ENCODE measurements at places on chromosomes 2 and 18. TPM values are rescaled to one million over a fixed set of nuclear protein-coding genes. Genes with fewer than 3 reads are reported as not detected.

GRCh38 chr2:107358362-107358761 is 468.3 kb upstream of the RGPD4 start:
- no peaks in the 10 kb centered on the region for H3K36me3 ChIP-seq
- H3K27me3 ChIP-seq: no peaks in the 10 kb centered on the region
- no peak overlapping the region for H3K27ac ChIP-seq
- DNase-seq: no peak

DNA sequence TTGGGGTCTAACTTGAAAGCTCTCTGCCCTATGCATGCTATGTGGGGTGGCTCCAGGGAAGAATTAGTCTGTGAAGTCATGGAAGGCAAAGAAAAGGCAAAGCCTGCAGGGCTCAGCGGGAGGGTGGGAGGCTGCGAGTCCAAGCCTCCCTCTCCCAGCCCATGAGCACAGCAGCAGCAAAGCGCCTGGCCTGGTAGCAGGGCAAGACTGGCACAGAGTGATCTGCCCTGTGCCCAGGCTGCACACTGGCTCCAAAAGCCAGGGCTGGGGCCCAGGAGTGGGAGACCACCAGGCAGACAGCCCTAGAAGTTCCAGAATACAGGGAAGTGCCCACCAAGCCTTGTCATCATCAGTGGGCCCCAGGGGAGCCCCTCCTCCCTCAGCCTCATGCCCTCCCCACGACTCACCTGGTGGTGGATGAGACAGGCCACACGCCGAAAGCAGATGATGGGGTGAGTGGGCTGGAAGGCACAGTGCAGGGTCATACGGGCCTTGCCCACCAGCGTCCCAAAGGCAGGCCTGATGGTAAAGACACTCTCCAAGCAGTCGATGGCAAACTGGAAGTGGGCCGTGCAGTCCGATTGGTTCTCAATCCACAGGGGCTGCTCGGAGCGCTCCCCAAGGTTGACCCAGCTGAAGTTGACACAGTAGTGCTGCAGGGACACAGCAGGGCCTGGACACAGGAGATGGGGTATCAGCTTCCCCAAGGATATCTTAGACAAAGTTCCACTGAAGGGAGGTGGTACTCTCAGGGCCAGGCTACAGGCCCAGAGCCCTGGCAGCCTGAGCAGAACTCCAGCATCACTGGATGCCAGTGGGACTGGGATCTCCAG is 12.1 kb downstream of the CFAP65 start:
- H3K4me3 ChIP-seq: no peak overlapping the region
- H3K27ac ChIP-seq: no peak overlapping the region
- no peaks in the 10 kb centered on the region for H3K36me3 ChIP-seq
- H3K4me1 ChIP-seq: no peaks in the 10 kb centered on the region

GRCh38 chr2:106885971-106886915 is at the start of gene ST6GAL2:
ST6GAL2 (minus strand) TSS chr2:106886167; CDS start chr2:106843977, 42,190 bp downstream.
- peaks cover 27% of the 10 kb centered on the region for H3K27me3 ChIP-seq
- no peak for DNase-seq
- H3K36me3 ChIP-seq: no peaks in the 10 kb centered on the region
- H3K4me3 ChIP-seq: no peak within 1 kb of the TSS
- no peaks in the 10 kb centered on the region for H3K4me1 ChIP-seq
- H3K27ac ChIP-seq: no peak within 1 kb of the TSS

POTEJ gene
- total RNA-seq: not detected

RTP5 gene
- 0.29 TPM for total RNA-seq

GRCh38 chr2:8235419-8235818 is 446.4 kb upstream of the ID2 start:
- no peak for DNase-seq
- no peaks in the 10 kb centered on the region for H3K36me3 ChIP-seq
- H3K27me3 ChIP-seq: peaks cover 14% of the 10 kb centered on the region
- peaks cover 17% of the 10 kb centered on the region for H3K4me1 ChIP-seq
- no peak overlapping the region for H3K27ac ChIP-seq
- H3K4me3 ChIP-seq: no peak overlapping the region

- H3K27ac ChIP-seq: peak overlapping the region; percentile 97
- peak overlapping the region; percentile 85 for H3K4me3 ChIP-seq
- H3K4me1 ChIP-seq: peaks cover 17% of the 10 kb centered on the region
- H3K36me3 ChIP-seq: no peaks in the 10 kb centered on the region
- H3K27me3 ChIP-seq: no peaks in the 10 kb centered on the region
Measured at GRCh38 chr2:231514225-231514950, 15.9 kb downstream of the NMUR1 start.

DNA sequence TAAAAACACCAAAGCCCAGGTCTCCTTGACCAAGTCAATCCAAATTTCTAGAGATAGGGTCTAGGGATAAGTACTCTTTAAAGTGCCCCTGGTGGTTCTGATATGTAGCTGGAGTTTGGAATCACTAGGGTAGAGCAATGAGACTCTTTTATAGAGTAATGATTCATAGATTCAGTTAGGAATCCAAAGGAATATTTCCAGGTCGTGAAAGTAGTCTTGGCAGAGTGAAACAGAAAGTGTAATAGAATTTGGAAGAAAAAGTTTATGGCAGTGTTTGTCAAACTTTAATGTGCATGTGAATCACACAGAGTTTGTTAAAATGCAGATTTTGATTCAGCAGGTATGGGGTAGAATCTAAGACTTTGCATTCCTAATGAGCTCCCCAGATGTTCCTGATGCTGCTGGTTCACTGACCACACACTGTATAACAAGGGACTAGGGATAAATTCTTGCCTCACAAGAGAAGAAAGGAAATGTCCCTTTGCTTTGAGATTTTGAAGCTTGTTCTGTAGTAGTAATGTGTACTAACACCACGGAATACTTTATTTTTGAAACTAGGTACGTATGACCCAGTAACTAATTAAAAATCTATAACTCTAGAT is 1.8 kb downstream of the UPP2 start:
- H3K4me3 ChIP-seq: no peak overlapping the region
- DNase-seq: no peak
- H3K36me3 ChIP-seq: no peaks in the 10 kb centered on the region

MYO7B gene
- total RNA-seq: 0.65 TPM

DNA sequence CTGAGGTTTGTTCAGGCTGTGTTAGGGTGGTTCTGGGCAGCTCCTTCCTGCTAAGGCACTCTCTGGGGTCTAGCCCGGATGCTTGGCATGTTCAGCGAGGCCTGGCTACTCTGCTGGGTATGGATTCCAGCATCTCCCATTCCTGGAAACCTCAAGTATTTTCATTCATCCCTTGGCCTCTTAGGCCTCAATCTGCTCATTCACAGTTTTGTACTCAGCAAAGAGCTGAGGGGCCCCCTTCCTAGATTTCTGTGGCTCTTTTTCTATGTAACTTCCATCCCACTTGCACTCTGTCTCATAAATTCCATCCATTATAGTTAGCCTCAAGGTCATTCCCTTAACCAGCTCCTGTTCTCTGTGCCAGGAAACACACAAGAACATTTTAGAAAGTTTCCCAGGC is 798.8 kb upstream of the HS6ST1 start:
- no peaks in the 10 kb centered on the region for H3K36me3 ChIP-seq
- no peaks in the 10 kb centered on the region for H3K27me3 ChIP-seq
- no peak for DNase-seq
- no peaks in the 10 kb centered on the region for H3K4me1 ChIP-seq
- no peak overlapping the region for H3K27ac ChIP-seq

- H3K36me3 ChIP-seq: no peaks in the 10 kb centered on the region
- H3K4me1 ChIP-seq: no peaks in the 10 kb centered on the region
- no peak overlapping the region for H3K4me3 ChIP-seq
- no peak for DNase-seq
- H3K27me3 ChIP-seq: no peaks in the 10 kb centered on the region
- H3K27ac ChIP-seq: no peak overlapping the region
Measured at GRCh38 chr18:69157906-69158305, 242.8 kb upstream of the DOK6 start.
